ENCODE measurements at places on chromosomes 7 and 10.

GRCh38 chr7:25517906-25518305 lies 289.6 kb upstream of the NPVF start:
- DNase-seq: no peak

GRCh38 chr10:44703241-44704155 lies 207.6 kb upstream of the TMEM72 start:
- no peak for DNase-seq

GRCh38 chr7:106987777-106988176 lies 56.7 kb upstream of the PRKAR2B start:
- no peak for DNase-seq

DNA sequence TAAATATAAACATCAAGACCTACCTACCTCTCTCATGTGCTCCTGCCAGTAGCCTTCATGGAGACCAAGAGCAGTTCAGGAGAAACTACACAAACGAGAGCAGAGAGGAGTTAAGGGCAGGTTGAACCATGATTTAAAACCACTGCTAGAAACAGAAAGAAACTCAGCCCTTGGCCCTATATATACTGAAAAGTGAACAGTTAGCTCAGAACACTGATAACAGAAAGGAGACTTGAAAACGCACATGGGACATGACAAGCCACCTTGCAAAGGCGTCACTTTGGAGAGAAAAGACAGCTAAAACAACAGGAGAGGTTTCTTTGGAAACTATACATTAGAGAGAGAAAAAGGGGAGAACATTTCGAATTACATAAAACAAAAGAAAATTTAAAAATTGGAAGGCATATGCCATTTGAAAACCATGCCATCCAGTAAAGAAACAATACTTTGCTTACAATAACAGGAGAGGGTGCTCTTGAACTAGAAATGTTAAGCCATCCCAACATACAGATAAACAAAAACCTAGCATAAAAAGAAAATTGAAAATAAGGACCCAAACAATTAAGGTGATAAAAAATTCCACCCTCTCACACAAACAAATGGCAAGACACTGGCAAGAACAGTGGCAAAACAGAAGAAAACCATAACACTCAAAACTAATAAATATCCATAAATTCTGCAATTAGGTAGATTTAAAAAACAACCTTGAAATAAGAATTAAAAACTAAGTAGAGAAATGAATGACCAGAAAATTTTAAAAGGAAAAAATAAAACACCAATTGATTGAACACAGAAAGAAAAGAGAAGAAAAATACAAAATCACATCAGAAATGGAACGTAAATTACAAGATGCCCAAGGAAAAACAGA lies 232.7 kb downstream of the IMMP2L start:
- DNase-seq: no peak

DNA sequence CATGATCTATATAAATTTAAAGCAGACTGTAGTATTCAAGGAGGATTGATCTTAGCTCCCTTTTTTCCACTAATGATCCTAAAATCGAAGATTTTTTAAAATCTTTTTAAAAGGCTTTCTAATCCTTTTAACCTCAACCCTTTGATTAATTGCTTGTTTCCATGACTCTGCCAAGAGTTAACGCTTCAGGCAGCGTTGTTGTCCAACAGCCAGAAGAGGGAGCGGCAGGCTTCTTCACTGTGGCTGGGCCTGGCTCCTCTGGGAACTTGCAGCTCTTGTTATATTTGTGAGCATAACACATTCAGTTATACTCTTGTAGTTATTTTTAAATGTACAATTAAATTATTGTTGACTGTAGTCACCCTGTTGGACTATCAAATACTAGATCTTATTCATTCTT lies 26.3 kb downstream of the CRCP start:
- DNase-seq: no peak

- DNase-seq: no peak
Measured at GRCh38 chr10:131921184-131921583, 20.4 kb downstream of the PPP2R2D start.

DNA sequence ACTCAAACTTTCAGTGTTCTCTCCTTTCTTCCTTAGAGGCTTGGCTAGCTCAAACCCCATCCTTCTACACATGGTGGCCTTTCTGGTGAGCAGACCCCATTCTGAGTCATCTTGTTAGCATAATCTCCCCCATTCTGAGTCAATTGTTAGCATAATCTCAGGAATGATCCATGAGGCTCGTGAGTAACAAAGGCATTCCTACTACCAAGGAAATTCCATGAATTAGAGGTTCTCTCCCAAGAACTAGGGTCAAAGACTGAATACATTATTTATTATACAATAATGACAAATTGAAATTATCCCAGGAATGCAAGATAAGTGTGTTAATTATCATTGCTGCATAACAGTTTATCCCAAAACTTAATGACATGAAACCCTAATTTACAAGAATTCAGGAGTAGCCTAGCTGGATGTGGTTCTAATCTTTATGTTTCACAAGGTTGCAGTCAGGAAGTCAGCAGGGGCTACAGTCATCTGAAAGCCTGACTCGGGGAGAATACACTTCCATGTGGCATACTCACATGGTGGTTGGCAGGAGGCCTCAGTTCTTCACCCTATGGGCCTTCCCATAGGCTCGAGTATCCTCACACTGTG lies 100.2 kb downstream of the MMRN2 start:
- DNase-seq: no peak

Data from 8988T (cell line).